ENCODE measurements at places on chromosomes 3 and 15.

DNA sequence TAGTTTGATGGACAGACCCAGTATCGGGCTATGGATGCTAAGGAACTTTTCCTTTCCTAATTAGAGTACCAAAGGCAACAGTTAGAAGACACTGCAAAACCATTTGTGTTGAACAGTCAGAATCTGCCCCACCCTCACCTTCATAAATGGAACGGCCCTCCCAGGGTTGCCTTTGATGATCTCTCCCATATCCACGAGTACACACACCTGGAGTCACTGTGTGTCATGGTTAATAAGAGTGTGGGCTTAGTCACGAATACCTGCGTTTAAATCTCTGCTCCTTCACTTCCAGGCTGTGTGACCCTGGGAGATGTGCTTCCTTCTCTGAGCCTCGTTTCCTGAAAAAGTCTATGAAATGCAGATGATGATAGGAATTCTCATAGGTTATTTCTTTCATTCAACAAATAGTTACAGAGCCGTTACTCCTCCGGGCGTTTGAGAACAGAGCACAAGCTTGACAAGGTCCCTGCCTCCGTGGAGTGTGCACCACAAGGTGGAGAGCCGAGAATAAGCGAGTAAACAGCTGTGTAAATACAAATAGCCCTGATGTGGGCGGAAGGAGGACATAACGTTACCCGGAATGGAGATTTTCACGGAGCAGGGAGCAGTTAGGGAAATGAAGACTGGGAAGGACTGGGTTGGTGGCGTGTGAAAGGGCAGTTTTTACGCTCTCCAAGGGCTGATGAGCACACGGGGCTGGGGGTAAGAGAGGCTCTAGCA is 6.7 kb downstream of the SLC51A start:
- no peak for DNase-seq

GRCh38 chr3:9397906-9398699 is 688 bp downstream of the SETD5 start:
- DNase-seq: no peak

- no peak for DNase-seq
These were observed 2.5 kb downstream of the SCAMP2 start for GRCh38 chr15:74870436-74871215.

DNA sequence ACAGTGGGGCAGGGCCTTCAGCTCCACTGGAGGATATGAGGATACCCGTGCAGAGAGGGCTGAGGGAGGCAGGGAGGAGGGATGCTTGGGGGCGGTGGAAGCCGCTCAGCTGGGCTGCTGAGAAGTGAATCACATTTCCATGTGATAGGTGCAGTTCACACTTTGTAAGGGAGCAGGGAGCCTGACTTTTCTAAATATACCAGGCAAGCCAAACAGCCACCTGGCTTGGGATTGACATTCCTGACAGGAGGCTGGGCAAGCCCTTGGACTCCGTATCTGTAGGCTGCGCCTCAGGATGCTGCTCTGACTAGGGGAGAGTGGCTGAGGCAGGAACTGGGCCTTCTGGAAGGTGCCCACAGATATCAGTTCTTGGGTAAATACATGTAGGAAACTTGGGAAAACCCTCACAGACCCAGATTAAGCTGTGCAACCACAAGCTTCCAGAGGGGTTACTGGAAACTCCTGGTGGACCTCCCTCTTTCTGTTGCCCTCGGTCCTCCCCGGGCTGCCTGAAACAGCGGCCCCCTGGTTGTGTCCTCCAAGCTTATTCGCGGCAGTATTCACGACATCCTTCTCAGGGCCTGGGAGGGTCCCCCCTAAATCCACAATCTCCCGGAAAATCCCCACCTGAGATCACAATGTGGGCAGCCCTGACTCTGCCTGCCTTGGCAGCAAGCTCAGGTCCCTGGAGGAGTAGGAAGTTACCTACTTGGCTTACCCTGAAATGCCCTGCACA is 33.0 kb upstream of the ADCY5 start:
- no peak for DNase-seq

- no peak for DNase-seq
These were observed 156.2 kb upstream of the THRB start for GRCh38 chr3:24650839-24651238.

- no peak for DNase-seq
These were observed 29.8 kb downstream of the LARS2 start for GRCh38 chr3:45417930-45418847.

DNA sequence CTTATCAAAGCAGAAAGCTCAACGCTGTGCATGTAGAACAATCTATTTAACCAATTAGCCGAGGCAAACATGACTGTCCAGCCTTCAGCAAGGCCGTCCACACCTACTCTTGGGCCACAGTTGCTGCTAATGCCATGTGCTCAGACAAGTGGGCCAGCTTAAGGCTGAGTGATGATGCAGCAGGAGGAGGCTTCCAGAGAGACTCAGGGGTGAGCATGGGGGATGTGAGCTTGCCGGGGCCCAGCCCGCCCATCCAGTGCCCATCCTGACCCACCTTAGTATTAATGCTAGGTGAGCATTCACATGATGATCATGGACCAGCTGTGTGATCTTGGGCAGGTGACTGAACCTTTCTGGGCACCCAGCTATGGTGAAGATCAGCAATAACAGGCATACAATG is 150.1 kb downstream of the TPRA1 start:
- no peak for DNase-seq

- no peak for DNase-seq
These were observed 128.5 kb downstream of the C3orf70 start for GRCh38 chr3:185024406-185024805.

DNA sequence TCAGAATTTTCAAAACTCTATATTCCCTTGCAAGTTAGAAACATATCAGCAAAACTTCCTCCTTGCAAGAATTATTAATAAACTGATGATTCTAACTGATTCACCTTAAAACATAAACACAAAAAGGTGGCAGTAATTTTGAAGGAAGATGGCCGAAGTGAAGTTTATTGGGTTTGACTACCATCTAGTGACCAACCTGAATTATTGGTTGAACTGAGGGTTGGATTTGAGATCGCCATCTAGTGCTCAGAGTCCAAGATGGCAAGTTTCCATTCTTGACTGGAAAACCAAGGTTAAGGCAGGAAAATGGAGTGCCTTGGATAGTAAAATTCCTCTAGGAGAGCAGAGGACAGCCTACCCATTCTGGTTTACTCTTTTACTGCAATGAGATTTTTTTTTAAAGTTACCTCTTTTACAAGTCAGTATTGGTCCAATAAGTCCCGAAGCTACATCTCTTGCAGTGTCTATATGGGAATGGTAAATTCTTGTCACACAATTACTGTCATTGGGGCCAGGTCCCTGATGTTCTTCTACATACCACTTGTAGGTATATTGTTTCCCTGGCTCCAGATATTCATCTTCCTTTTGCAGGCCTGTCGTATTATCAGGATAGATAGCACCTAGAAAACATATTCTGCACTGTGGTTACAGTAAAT is 51.6 kb upstream of the CP start:
- DNase-seq: peak; percentile 58

DNA sequence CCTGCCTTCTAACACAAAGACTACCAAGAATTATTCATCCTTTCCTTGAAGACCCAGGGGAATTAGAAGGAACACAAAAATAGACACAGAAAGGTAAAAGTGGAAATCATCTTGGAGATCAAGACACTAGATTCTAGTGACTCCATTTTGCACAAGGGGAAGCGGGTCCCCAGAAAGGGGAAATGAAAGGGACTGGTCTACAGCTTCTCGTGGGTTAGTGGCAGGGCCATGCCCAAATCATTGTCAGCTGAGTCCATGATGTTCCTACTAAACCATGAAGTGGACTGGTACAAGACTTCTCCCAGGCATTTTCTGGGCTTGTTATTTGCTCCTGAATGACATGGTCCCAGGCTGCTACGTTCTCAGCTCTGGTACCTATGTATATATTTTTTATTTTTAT is 230.7 kb upstream of the TPRG1 start:
- DNase-seq: no peak

- no peak for DNase-seq
These were observed 55.8 kb downstream of the OSBPL10 start for GRCh38 chr3:31925271-31925630.

GRCh38 chr3:65667963-65668362 is 370.8 kb downstream of the MAGI1 start:
- DNase-seq: no peak

DNA sequence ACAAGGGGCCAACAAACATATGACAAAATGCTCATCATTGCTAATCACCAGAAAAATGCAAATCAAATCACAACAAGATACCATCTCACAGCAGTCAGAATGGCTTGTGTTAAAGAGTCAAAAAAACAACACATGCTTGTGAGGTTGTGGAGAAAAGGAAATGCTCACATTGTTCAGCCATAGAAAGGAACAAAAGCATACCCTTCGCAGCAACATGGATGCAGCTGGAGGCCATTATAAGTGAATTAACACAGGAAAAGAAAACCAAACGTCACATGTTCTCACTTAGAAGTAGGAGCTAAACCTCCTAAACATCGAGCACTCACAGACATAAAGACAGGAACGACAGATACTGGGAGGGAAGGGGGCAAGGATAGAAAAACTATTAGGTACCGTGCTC is 678.4 kb upstream of the GRM7 start:
- DNase-seq: no peak

DNA sequence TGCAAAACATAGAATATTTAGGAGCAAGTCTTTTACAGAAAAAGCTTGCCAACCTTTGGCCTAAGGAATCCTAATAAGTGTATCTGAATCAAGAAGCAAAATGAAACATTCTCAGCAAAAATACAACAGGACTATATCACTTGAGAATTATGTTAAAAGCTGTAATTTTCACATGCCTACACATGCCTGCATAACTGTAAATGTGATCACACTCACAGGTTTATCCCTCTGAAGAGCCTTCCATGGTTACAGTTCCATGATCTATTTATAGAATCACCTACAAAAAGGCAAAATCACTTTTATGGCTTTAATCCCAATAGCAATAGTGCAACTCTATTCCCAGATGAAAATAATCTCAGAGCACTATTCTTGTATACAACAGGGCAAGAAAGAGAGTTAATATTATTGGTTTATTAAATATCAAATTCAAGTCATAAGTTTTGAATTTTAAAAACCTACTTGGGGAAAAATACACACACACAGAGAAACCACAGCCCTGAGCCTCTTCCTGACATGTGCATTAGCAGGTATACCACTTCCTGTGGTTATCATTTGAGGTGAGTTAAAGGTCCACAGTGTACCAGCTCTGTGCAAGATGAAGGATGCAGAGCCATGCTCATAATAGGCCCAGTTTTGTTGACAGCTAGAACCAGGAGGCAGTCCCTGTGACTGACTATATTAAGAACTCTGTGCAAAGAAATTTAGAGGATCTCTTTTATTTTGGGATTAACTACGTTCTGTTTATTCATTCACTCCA is 252.5 kb upstream of the TGFBR2 start:
- DNase-seq: no peak

GRCh38 chr15:31347067-31347975 is 20.7 kb downstream of the KLF13 start:
- no peak for DNase-seq

GRCh38 chr3:52280050-52280461 is 1.6 kb upstream of the WDR82 start:
- DNase-seq: peak; percentile 19

- DNase-seq: peak; percentile 47
These were observed 1.4 kb downstream of the MBNL1 start for GRCh38 chr3:152269831-152270734.

DNA sequence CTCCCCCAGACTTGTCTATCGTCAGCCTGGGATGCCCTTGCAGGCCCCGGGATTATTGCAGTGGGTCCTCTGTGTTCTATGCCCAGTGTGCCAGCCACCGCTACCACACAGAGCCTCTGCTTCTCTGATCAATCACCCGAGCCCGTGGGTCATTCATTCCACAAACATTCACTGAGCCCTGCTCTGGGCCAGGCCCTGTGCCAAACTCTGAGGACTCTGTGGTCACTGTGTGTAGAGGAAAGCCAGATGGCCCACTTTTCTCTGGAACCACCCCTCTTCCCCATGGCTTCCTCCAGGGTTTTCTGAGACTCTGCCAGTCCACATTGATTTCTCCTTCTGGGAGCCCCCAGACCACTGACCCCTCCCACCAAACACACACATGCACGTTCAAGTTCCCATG is 55.5 kb downstream of the BSN start:
- DNase-seq: no peak

GRCh38 chr3:149321640-149322039 is 11.8 kb downstream of the TM4SF18 start:
- DNase-seq: no peak

DNA sequence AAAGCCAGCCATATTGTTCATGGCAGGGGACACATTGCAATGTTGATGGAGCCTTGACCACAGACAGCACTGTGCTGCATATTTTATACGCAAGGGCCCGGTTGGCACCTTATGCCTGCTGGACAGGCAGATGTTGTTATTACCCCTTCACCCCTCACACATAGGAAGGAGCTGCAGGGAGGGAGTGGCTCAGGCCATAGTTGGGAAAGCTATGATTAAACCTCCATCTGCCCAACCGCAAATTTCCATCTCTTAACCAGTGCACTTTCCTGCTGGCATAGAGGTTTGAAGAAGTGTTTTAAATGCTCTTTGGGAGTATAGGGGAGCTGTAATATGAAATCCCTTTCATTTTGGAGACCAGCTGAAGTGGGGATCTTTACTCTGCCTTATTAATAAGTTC is 224.7 kb downstream of the CACNA2D3 start:
- no peak for DNase-seq

- DNase-seq: no peak
These were observed 12.0 kb downstream of the PARP14 start for GRCh38 chr3:122692674-122693073.

GRCh38 chr15:58146211-58146610 is 8.0 kb downstream of the AQP9 start:
- DNase-seq: no peak

DNA sequence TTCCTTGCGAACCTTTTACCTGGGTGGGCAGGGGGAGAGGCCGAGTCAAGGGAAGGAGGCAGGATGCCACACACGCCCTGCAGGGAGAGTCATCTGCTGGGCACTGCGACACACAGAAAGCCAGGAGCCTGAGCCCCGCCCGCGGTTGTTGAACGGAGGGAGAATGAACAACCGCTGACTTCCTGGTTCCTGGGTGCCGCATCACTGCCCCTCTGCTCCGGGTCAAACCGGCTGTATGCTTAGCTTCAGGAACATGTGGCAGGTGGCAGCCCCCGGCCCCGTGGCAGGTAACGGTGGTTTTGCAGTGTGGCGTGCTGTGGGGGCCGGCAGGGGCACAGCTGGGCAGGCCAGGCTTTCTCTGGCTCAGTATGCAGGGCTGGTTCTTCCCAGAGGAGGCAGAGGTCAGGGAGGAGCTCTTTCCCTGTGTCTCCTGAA is 33.4 kb downstream of the APBA2 start:
- DNase-seq: no peak

Measured in skeletal muscle cell (primary cell).